ENCODE measurements at places on chromosomes 12 and 14.

DNA sequence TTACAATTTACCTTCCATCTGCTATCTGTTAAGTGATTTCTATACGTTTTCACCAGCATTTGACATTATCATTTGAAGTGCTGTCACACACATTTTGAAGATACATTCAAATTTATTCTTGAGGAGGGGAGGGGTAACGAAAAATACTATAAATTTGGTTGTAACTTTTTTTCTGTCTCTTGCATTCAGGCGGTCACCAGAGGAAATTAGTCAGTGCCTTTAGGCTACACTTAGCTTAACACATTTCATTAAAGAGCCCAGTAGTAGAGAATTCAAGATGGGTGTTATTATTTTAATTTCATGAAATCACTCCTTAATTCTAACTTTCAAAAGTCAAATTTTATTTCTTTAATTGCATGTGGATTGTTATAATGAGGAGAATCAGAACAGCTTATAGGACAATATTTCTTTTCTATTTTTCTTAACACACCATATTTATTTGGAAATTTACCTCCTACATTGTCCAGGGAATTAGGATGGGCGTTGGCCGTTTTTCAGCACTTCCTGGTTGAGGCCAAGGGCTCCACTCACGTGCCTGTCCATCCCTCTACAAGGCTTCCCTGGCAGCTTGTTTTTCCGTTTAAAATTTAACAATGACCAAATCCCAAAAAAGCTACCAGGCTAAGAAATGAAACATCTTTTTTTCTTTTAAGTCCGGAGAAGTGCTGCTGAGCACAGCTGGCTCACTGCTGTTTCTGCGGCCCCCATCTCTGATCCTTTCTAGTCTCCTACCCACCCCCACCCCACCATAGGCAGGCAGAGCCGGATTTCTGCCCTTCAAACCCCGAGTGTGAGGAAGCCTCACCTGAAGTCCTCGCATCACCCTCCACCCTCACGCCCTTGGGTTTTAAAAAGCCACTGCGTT lies 1.1 kb upstream of the FAR2 start:
- no peak overlapping the region for H3K27ac ChIP-seq
- no peaks in the 10 kb centered on the region for H3K36me3 ChIP-seq
- no peak for DNase-seq

DNA sequence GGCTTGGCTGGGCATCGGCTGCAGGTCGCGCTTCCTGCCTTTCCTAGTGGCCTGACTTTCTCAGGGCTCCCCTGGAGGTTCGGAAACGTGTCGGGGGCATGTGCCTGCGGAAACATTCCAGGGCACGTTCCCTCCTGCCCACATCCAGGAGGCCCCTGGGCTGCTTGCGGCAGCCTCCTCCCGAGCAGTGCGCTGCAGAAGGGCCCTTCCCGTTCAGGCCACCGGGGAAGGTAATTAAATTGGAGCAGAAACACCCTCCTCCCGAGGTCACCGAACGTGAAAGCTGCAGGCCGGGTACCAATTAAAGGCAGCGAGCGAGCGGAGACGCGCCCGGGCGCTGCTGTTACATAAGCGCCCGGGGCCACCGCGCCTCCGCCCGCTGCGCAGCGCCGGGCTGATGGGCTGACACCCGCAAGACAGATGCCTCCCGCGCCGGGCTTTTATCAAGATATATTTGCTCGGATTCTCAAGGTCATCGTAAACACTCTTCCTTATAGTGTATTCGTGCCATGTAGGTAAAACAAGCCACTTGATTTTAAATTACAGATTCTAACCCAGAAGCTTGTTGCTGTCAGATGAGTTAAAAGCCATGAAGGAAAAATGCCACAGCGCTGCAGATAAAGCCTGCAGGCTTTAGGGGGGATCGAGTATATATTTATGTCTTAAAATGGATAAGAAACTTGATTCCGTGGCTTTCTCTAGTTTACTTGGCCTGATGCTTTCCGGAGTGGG lies 31.4 kb downstream of the SSPN start:
- H3K27me3 ChIP-seq = peaks cover 39% of the 10 kb centered on the region
- DNase-seq = no peak
- no peak overlapping the region for H3K4me3 ChIP-seq
- H3K4me1 ChIP-seq = no peaks in the 10 kb centered on the region
- no peak overlapping the region for H3K27ac ChIP-seq
- no peaks in the 10 kb centered on the region for H3K36me3 ChIP-seq

DNA sequence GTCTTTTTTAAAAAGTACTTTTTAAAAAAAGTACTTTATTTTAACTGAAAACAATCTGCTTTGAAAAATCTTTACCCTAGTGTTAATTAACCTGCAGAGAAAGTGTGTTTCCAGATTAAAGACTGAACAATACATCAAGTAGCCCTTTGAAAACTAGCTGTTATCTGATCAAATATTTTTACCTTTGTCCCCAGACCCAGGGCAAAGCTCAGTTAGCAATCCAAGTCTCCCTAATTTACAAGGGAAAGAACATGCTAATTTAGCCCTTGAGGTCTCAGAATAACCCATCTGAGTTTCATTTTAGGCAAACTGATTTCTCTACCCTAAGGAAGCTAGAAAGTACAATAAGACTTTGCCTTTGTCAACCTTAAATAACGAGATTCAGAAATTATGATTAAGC lies 91.2 kb downstream of the PPM1H start:
- no peaks in the 10 kb centered on the region for H3K27me3 ChIP-seq
- no peak overlapping the region for H3K27ac ChIP-seq
- no peaks in the 10 kb centered on the region for H3K4me1 ChIP-seq
- no peaks in the 10 kb centered on the region for H3K36me3 ChIP-seq

DNA sequence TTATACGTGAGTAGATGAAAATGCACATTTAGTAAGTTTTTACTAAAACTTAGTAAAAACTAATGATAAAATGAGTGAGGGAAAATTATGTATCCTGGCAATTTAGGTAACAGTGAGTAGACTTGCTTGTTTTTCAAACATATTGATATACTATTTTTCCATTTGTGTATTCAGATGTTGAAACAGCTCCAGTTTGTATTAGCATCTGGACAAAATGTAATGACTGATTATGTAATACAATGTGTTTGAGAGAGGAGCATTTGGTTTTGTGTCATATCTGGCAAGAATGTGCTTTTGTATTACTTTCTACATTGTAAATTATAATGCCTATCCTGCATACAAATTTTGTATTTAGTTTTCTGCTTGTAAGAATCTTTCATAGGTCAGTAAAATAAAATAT lies 5.6 kb downstream of the CNOT2 start:
- H3K36me3 ChIP-seq = peaks cover 3% of the 10 kb centered on the region
- peaks cover 9% of the 10 kb centered on the region for H3K4me1 ChIP-seq
- no peaks in the 10 kb centered on the region for H3K27me3 ChIP-seq
- no peak overlapping the region for H3K27ac ChIP-seq

DNA sequence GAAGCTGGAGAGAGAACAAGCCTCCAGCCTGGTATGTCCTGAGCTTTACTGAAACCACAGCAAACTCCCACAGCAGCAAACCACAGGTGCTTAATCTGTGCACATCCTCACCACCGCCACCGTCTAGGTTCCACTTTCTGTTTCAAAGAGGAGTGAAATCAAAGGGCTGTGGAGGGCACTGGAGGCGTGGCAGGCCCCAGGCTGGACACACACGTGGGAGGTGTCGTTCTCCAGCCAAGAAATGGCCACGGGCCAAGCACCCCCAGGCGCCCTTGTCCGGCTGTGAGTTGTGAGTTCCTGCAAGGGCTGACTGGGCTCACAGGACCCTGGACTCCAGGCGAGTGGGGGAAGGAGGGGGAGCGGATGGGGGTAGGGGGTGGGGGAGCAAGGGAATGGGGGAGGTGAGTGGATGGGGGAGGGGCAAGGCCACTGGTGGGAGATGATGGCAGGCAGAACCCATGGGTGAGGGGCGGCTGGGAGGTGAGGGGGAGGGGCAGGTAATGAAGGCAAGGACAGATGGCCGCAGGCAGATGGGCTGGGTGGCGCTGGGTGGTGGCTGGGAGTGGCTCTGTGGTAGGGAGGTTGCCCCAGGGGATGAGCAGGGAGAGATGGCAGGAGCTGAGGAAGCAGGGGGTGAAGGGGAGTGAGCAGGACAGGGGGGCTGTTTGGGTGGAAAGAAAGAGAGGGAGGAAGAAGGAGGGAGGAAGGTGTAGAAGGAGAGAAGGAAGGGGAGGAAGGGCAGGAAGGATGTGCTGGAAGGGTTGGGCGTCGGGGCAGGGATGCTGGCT lies 86.7 kb downstream of the NCOR2 start:
- H3K4me1 ChIP-seq = peaks cover 30% of the 10 kb centered on the region
- H3K27me3 ChIP-seq = no peaks in the 10 kb centered on the region
- H3K27ac ChIP-seq = peak overlapping the region; percentile 9
- H3K36me3 ChIP-seq = peaks cover 27% of the 10 kb centered on the region

DNA sequence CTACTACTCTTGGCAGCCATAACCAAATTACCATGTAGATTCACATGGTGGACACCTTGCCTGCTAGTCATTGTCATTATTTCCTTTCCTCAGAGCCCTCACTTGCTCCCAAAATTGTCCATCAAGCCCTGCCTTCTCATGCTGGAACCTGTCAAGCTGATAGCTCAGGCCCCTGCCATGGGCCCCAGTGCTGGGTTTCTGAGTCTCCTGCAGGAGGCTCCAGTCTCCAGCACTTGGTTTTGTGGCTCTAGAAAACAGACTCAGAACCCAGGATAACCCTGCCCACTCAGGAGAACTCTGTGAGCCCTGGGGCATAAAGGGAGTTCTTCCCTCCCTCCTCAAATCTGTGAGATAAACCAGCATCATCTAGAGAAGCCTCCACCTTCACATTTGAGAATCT lies 10.8 kb downstream of the KRT71 start:
- no peaks in the 10 kb centered on the region for H3K27me3 ChIP-seq
- no peaks in the 10 kb centered on the region for H3K4me1 ChIP-seq
- H3K4me3 ChIP-seq = no peak overlapping the region
- H3K27ac ChIP-seq = no peak overlapping the region

- H3K4me1 ChIP-seq = no peaks in the 10 kb centered on the region
- no peak overlapping the region for H3K4me3 ChIP-seq
- H3K27ac ChIP-seq = no peak overlapping the region
- DNase-seq = no peak
- peaks cover 67% of the 10 kb centered on the region for H3K36me3 ChIP-seq
- H3K27me3 ChIP-seq = no peaks in the 10 kb centered on the region
These were observed 24.7 kb downstream of the DHX37 start for GRCh38 chr12:124964251-124964650.

GRCh38 chr12:25023808-25024207 lies 74.9 kb upstream of the BCAT1 start:
- no peak for DNase-seq
- H3K4me1 ChIP-seq = no peaks in the 10 kb centered on the region
- H3K4me3 ChIP-seq = no peak overlapping the region
- no peaks in the 10 kb centered on the region for H3K27me3 ChIP-seq
- H3K27ac ChIP-seq = no peak overlapping the region

- no peak overlapping the region for H3K4me3 ChIP-seq
- H3K27ac ChIP-seq = no peak overlapping the region
- H3K36me3 ChIP-seq = no peaks in the 10 kb centered on the region
- H3K27me3 ChIP-seq = no peaks in the 10 kb centered on the region
These were observed 330.8 kb upstream of the SOX5 start for GRCh38 chr12:24280056-24280842.

- no peak for DNase-seq
- H3K27me3 ChIP-seq = no peaks in the 10 kb centered on the region
- no peak overlapping the region for H3K4me3 ChIP-seq
These were observed 8.0 kb downstream of the SCNN1A start for GRCh38 chr12:6367065-6367968.

- H3K36me3 ChIP-seq = no peaks in the 10 kb centered on the region
- H3K27me3 ChIP-seq = no peaks in the 10 kb centered on the region
- no peak for DNase-seq
- no peak overlapping the region for H3K27ac ChIP-seq
These were observed 106.7 kb upstream of the MIS18BP1 start for GRCh38 chr14:45359746-45360145.

GRCh38 chr12:92395322-92395721 lies 249.7 kb upstream of the BTG1 start:
- peaks cover 69% of the 10 kb centered on the region for H3K4me1 ChIP-seq
- no peak overlapping the region for H3K27ac ChIP-seq
- DNase-seq = no peak
- H3K4me3 ChIP-seq = no peak overlapping the region

DNA sequence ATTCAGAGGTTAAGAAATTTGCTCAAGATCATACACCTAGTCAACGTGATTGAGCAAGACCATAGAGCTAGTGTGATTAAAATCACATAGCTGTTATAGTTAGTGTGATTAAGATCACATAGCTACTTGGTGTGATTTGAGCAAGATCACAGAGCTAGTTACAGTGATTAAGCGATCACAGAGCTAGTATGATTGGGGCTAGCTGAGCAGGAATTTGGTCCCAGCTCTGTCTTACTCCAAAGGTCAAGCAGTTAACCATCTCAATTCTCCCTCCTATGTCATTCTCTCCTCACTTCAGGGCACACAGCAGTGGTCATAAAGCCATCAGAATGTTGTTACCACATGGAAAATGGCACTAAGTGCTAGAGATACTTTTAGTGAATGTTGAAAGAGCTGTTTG lies 158.2 kb downstream of the SPTSSA start:
- H3K4me1 ChIP-seq = no peaks in the 10 kb centered on the region
- H3K27ac ChIP-seq = no peak overlapping the region
- H3K36me3 ChIP-seq = no peaks in the 10 kb centered on the region
- no peaks in the 10 kb centered on the region for H3K27me3 ChIP-seq
- H3K4me3 ChIP-seq = no peak overlapping the region

- H3K27ac ChIP-seq = no peak overlapping the region
- no peaks in the 10 kb centered on the region for H3K4me1 ChIP-seq
- H3K27me3 ChIP-seq = no peaks in the 10 kb centered on the region
These were observed 191.3 kb downstream of the ANO6 start for GRCh38 chr12:45406988-45407850.

- no peaks in the 10 kb centered on the region for H3K27me3 ChIP-seq
- no peaks in the 10 kb centered on the region for H3K4me1 ChIP-seq
- no peak for DNase-seq
- no peak overlapping the region for H3K4me3 ChIP-seq
- H3K36me3 ChIP-seq = no peaks in the 10 kb centered on the region
These were observed 435.4 kb downstream of the EGLN3 start for GRCh38 chr14:33515441-33515840.

GRCh38 chr14:96221109-96221650 lies 16.5 kb downstream of the BDKRB2 start:
- no peaks in the 10 kb centered on the region for H3K4me1 ChIP-seq
- H3K27me3 ChIP-seq = peaks cover 5% of the 10 kb centered on the region
- no peaks in the 10 kb centered on the region for H3K36me3 ChIP-seq
- no peak for DNase-seq

DNA sequence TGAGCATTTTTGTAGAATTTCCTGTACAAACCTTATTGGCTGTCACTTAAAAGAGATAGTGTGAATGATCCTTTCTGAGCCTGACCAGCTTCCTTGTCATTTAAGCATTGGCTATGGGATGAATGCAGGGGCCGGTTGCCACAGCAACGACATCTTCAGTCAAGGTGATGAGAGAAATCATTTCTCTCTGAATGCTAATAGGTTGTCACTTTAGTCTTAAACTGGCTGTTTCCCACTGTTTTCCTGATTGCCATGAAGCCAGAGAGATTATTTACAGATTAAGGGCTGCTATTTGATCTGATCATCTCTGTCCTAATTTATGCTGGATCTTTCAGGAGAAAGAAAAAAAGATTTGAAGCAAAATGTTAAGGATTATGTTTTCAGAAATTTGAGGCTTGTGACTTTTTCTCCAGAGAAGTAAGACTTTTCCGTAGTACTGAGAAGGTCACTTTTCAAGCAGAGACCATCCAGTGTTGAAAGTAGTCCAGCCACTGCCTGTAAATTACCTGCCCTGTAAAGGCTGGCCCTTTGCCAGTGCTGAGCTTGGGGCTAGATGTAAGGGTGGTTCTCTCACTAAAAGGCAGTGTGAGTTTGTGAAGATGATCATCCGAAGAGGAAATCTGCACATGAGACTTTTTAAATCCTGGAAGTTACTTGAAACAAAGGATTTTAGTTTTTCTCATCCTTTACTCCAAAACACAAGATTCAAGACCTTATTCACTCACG lies 235.6 kb downstream of the DACT1 start:
- H3K4me1 ChIP-seq = no peaks in the 10 kb centered on the region
- no peak overlapping the region for H3K4me3 ChIP-seq
- H3K36me3 ChIP-seq = no peaks in the 10 kb centered on the region
- no peaks in the 10 kb centered on the region for H3K27me3 ChIP-seq
- no peak overlapping the region for H3K27ac ChIP-seq

Measured in CD4-positive, alpha-beta T cell (primary cell).